ENCODE measurements at places on chromosomes 4 and X.

- DNase-seq: peak; percentile 69
Measured at GRCh38 chrX:64842492-64842891, 133.8 kb downstream of the ZC4H2 start.

- DNase-seq: peak; percentile 14
Measured at GRCh38 chr4:168551945-168552695, 55.3 kb downstream of the PALLD start.

GRCh38 chrX:133880032-133880443, 105.4 kb downstream of the GPC3 start:
- DNase-seq: no peak

DNA sequence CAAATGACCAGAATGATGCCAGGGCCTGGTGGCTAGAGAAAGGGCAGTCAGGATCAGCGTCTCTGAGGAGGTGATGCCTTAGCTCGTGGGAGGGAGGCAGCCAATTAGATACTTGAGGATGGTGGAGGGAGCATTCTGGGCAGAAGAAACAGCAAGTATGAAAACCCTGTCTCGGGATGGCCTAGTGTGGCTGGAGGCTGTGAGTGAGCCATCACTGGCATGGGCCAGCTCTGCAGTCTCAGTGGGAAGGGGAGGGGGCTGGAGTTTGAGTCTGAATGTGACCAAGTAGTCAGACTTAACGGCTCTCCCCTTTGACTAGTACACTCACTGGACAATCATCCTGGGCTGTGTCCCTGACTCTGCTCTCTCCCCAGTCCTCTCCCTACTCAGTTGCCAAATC, 7.1 kb downstream of the CNGA2 start:
- DNase-seq: no peak

DNA sequence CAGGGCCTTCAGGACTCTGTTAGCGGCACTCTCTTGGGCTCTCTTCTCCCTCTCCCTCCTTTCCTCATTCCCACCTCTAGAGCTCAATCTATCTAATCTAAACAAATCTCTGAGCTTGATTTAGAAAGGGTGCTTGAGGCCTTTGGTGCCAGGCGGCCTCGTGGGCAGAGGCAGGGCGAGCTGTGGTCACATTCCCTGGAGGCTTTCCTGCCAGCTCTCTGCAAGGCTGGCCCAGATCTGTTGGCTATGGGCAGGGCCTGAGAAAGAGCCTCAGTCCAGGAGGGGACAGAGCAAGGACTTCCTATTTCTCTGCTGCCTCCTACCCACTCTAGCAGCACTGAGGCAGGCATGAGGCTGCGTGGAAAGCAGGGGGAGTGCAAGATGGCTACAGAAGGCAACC, 38.6 kb downstream of the PJA1 start:
- no peak for DNase-seq

- DNase-seq: no peak
Measured at GRCh38 chrX:40244980-40245379, 147.2 kb upstream of the BCOR start.

DNA sequence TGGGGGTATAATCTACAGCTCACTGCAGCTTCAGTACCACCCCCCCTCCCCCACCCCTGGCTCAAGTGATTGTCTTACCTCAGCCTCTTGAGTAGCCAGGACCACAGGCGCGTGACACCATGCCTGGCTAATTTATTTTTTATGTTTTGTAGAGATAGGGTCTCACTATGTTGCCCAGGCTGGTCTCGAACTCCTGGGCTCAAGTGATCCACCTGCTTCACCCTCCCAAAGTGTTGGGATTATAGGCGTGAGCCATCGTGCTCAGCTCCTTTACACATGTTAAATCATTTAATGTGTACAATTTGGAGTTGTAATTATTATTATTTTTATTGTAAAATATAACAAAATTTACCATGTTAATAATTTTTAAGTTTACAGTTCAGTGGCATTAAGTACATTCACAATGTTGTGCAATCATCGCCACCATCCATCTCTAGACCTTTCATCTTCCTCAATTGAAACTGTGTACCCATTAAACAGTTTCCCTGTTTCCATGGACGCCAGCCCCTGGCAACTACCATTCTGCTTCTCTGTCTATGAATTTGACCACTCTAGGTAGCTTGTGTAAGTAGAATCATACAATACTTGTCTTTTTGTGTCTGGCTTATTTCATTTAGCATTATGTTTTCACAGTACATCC, 6.1 kb downstream of the SLAIN2 start:
- no peak for DNase-seq

DNA sequence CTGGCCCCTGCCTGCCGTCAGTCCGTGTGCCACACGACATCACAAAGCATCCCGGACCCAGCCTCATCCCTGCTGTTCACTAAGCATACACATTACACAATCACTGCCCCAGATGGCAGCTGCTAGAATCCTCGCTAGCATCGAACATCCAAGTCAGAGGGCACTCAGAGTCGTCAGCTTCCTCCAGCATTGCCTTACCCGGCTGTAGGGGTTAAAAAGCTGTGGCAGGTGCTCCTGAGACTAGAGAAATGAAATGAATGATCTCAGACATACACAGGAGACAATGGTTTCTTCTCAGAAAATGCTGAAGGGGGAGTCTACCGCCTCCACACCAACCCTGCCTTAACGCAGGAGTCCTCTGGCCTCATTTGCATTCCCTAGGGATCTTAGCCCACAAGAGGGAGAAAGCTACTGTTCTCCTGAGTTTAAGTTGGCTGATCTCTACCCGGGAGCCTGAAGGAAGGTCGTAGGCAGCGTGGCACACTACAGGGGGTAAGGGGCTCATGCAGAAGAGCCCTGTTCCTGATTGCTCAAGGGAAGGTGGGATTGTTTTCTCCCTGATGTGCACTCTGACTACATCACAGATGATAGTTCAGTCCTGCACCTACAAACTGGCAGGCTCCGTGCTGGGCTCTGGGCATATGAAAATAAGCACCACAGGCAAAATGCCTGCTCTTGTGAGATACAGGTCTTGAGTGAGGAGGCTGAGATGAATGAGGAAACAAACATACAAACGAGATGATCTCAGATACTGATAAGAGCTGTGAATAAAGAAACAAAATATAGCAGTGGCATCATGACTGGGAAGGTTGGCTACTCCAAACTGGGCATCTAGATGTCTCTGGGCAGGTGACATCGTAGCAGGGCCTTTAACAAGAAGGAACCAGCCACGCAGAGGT, 2.6 kb upstream of the KIAA0232 start:
- DNase-seq: no peak

DNA sequence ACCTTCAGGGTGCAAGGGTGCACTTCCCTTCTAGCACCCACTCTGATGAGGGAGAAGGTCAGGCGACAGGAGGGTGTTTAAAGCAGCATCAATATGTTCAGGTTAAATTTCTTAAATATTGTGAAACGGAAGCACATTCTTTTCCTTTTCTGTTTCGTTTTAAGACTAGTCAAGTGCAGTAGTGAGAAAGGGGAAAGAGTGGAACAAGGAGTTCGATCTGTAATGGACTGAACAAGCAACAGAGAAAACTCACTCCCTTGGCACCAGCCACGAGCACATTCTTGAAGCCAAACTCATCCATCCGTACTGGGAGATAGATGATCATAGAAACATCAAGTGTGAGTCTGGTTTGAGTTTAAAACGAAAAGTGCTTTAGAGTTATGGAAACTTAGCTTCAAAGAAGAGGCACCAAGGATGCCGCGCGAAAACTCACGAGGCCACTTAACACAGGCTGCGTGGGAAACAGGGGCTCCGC, 815 bp downstream of the FAM53A start:
- no peak for DNase-seq

- DNase-seq: peak; percentile 12
Measured at GRCh38 chr4:133694416-133694815, 507.2 kb downstream of the PABPC4L start.

DNA sequence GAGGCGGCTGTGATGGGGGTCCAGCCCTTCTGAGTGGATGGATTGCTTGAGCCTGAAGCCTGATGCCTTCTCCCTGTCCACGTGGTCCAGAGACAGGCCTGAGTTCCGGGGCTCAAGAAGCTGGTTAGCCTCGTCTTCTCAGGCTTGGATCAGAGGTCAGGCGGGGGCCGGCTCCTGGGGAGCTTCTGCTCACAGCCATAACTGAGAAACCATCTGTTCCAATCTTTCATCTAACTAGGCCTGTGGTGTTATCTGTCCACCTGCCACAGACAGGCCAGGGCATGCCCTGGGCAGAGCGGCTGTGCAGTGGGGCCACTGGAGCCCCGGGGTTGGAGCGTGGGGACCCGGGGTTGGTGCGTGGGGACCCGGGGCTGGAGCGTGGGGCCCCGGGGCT, 63.1 kb downstream of the SORCS2 start:
- DNase-seq: no peak

DNA sequence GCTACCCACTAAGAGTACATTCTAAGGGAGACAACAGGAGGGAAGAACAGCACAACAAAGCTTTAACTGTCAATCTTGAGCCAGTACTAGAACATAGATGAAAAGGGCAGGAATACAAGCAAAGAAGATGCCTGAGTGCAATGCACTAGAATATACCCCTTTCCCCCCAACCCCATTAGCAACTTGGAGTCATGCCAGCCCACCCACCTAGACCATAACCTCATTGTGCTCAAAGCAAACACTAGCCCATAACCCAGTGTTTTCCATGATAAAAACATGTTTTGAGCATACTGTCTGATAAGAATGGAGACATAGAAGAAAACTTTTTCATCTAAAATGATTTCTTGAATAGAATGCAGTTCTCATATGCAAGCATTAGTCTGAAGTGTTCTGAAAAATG, 183.2 kb downstream of the RAP1GDS1 start:
- no peak for DNase-seq

- no peak for DNase-seq
Measured at GRCh38 chr4:4643306-4643705, 101.5 kb upstream of the STX18 start.

- DNase-seq: no peak
Measured at GRCh38 chrX:70774223-70774622, 134.3 kb downstream of the TEX11 start.

- no peak for DNase-seq
Measured at GRCh38 chr4:139808381-139808807, 142.8 kb downstream of the MGST2 start.

DNA sequence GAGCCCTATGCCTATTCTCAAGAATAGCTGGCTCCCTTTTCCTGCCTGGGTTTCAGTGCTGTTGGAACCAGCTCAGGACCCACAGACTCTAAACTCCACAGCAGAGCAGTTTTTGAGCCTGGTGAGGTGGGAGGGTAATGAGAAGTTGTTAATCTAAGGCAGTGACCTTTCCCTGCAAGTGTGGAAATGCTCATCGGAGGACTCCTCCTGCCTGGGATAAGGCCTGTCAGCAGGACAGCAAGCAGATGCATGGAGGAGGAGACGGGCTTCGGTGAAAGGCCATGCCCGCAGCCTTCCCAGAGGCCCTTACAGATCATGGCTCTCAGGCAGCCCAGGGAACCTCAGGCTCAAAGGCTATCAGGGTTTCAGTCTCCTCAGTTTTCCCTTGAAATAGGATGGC, 70.0 kb upstream of the SHISA3 start:
- DNase-seq: no peak

DNA sequence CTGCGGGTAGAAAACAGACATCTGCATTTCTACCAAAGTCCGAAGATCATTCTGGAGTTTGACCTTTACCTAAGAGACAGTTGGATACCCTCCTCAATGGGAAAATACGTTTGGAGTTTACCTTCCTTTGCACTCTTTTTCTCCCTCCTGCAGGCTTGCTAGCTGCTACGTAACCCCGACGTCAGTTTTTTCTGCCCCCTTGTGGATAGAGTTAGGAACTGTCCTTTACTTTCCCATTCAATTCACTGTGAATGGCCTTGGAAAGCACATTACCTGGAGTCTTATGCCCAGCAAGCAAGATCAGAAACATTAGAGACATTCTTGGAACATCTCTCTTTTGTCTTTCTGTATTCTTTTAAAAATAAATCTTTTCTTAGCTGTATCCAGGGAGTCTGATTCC, 250.7 kb downstream of the NAP1L3 start:
- peak; percentile 59 for DNase-seq

DNA sequence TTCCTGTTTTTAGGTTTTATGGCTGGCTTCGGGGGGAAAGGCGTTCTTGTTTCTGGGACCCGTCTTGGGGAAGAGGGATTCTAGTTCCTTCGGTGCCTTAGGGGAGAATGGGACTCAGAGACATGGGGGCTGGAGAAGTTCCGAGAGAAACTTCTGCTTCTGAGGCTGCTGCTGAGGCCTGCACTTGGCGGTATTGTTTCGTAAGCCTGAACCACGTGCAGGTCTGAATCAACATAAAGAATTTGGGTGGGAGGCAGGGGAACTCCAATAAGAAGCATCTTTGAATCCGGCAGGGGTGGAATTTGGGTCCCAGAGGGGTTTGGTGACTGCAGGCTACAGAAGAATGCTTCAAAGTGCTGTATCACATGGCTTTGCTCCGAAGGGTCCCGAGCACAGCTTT, 15.1 kb downstream of the XG start:
- DNase-seq: no peak

GRCh38 chrX:48592971-48593370, 4.3 kb upstream of the WDR13 start:
- no peak for DNase-seq

GRCh38 chrX:119249891-119250290, 13.8 kb downstream of the PGRMC1 start:
- no peak for DNase-seq

- no peak for DNase-seq
Measured at GRCh38 chr4:102572452-102572851, 71.3 kb downstream of the NFKB1 start.

DNA sequence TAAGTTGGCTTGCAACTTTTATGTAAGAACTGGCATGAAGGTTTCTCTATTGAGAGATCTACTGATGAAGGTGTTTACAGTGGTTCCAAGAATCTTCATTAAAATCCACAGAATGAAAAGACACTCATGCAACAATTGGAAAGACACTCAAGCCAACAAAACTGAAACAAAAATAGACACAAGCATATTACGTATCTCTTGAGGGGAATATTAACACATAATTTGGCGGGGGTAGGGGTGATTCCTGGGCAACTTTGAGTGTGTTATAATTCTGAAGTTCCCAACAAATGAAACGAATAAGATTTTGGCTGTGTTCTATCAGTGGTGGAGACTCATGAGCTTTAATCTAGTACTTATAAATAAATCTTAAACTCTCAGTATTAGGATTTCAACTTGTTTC, 75.1 kb downstream of the SPATA18 start:
- no peak for DNase-seq

Measured in NAMALWA (cell line).